ENCODE measurements at places on chromosomes 6 and 20.

GRCh38 chr6:56259234-56260077, 12.1 kb upstream of the COL21A1 start:
- DNase-seq: no peak

GRCh38 chr6:87553159-87553765, 36.5 kb downstream of the RARS2 start:
- DNase-seq: no peak

DNA sequence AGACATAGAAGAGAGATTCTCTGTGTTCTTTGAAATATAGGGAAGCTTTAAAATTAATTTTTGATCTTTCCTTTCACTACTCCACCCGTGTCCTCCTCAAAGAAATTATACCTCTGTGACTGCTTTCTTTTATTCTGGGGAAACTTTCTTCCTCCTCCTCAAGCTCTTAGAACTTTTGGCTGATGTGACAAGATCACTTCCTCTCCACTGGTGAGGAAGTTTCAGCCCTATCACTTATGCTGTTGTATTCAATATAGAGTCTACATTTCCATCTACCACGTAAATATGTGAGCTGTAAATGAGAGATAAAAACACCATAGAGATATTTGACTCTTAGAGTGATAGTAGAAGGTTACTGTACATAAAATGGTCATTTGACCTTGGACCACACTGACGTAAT, 141.9 kb upstream of the SASH1 start:
- no peak for DNase-seq

GRCh38 chr20:37185686-37186085, 6.3 kb upstream of the MROH8 start:
- no peak for DNase-seq

DNA sequence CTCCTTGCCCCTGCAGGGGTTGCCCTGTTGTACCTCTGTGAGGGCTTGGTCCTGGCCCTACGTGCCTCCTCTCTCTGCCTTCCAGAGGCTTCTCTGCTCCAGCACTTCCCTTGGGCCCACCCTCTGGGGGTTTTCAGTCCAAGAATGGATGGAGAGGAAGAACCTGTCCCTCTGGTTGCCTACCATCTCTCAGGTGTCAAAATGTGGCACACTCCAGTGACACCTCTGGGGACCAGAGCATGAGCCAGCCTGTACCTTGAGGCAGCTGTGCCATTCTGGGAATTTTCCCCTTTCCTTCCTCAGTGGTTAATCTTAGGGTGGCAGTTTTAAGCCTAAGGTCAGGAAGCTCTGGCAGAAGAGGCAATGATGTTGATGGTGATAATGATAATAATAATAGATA, 115.2 kb upstream of the ARMC2 start:
- DNase-seq: no peak

DNA sequence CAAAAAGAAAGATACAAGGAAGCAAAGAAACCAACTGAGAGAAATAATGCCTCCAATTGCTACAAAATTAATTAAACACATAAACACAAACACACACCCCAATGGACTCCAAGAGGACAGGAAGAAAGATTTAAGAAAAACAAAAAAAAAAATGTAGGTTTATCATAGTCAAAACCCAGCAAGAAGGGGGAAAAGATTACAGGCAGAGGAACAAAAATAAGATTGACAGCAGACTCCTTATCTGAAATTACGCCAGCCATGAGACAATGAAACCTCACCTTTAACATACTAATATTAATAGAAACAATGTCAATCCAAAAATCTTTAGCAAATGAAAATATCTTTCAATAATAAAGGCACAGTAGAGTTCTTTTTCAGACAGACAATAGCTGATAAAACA, 155.8 kb downstream of the RNGTT start:
- no peak for DNase-seq

GRCh38 chr20:3590164-3590563, 73.0 kb downstream of the GFRA4 start:
- no peak for DNase-seq

GRCh38 chr6:128479048-128479666, 41.2 kb downstream of the PTPRK start:
- DNase-seq: no peak

GRCh38 chr6:115363379-115363778, 697.3 kb downstream of the FRK start:
- no peak for DNase-seq

DNA sequence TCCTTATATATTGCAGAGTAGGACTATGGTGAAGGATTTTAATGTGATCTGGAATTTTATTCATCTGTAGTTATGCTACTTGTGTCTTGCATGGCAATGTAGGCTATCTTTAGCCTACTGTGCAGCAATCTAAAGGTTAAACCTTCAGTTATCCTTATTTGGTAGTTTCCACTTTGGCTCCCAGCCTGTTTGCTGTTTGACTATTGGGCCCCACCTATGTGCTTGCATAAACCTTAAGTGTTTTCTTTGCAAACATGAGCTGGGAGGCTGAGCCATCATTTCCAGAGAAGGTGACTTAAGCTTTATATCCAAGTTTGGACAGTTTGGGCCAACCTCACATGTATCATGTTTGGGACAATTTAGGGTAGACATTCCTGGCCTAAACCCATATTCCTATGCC, 537.5 kb downstream of the BTBD3 start:
- no peak for DNase-seq

DNA sequence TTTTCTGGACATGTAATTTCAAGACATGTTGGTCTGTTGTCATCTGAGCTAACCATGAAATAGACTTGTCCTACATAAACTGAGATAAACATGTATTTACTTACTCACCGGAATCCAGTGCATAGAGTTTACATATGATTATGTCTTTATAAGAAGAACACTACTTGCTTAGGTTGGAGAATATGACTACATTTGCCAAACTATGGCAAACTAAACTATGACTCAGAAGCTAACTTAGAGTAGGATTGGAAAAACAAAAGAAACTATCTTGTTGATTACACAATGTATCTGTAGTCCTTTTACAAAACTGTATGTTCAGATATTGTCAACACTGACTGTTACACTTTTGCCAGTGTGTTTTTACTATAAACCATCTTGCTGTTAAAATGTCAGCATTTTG, 113.3 kb downstream of the CRYBG1 start:
- no peak for DNase-seq

- DNase-seq: no peak
Measured at GRCh38 chr20:4038676-4039370, 23.5 kb upstream of the RNF24 start.

GRCh38 chr20:37990571-37991151, 42.6 kb downstream of the TTI1 start:
- DNase-seq: no peak

- no peak for DNase-seq
Measured at GRCh38 chr6:3698021-3698420, 53.5 kb downstream of the PXDC1 start.

GRCh38 chr6:70414813-70415212, 1.5 kb downstream of the FAM135A start:
- no peak for DNase-seq

- DNase-seq: no peak
Measured at GRCh38 chr6:105851113-105851580, 235.0 kb upstream of the PRDM1 start.

GRCh38 chr20:54611708-54612412, 136.5 kb downstream of the DOK5 start:
- no peak for DNase-seq

GRCh38 chr6:150537491-150537890, 62.2 kb upstream of the PLEKHG1 start:
- DNase-seq: no peak

- DNase-seq: no peak
Measured at GRCh38 chr6:53342217-53342616, 6.5 kb downstream of the ELOVL5 start.

GRCh38 chr6:159110013-159110412, 59.2 kb upstream of the FNDC1 start:
- DNase-seq: no peak

DNA sequence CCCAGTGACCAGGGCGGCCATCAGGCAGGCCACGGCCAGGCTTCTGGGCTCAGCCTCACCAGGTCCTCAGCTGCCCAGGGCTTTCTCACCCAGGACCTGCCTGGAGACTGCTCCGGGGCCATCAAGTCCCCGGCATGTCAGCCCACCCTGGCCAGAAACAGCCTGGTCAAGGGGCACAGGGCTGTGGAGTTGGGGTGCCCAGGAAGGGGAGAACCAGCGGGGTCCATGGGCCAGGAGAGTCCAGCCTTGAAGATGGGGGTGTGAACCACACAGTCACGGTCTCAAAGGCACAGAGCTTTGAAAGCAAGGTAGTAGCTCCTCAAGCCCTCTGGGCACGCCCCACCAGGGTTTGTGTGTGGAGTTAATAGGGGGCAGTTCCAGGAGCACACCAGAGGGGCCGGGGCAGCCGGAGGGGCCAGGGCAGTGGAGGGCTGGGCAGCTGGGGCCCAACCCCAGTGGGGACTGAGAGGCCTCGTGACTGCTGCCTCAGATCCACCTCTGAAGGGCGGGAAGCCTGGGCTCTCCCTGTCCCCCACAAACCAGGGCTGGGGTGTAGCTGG, 48.0 kb upstream of the BHLHE23 start:
- DNase-seq: no peak

DNA sequence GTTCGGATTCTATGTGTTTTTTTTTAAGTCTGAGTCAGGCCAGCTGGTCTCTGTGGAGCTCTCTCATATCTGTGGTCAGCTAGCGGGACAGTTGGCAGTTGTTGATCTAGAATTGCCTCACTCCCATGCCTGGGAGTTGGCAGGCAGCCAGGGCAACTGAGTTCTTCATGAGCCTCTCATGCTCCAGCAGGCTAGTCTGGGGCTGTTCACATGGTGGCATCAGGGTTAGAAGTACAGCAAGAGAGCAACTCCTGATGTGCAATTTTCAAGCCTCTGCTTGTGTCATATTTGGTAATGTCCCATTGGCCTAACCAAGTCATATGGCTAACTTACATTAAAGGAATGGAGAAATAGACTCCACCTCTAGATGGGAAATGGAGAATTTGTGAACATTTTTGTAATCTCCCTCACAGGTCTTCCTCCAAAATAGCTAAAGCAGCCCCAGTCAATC, 6.7 kb upstream of the IFT52 start:
- peak; percentile 61 for DNase-seq

- no peak for DNase-seq
Measured at GRCh38 chr6:89295981-89296380, 19.1 kb downstream of the GABRR2 start.

DNA sequence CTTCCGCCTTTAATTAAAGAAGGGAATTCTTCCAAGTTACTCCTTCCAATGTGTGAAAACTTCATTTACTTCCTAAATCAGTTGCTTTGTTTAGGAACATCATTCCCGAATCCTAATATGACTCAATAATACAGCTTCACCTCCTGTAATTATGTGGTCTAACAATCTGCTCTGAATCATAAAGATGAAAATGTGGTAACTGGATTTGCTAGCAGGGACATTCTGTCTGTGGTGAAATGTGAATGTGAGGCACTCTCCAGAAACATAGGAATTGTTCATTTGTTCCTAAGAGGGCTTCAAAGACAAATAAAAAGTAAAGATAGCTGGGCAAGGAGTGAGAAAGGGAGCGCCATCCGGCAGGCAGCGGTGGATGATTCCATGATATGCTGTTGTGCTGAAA, 678.1 kb downstream of the KIF16B start:
- DNase-seq: no peak

- DNase-seq: no peak
Measured at GRCh38 chr6:35139924-35140638, 1.1 kb downstream of the TCP11 start.

DNA sequence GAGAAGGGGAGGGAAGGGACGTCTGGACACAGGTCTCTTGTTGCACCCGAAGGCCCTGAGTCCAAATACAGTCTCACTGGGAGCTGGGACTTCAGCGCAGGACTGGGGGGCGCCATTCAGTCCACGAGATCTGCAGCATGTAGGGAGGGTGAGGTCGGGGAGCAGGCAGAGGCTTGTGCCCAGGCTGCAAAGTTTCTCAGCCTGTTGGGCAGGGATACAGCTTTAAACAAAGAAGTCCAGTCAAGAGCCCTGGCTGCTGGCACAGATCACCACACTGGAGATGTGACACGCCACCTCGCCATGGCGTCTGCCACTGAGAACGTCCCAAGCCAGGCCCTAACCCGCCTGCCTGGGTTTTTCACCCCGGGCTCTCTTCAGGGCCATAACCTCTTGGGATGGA, 256.6 kb downstream of the DLL1 start:
- DNase-seq: no peak

DNA sequence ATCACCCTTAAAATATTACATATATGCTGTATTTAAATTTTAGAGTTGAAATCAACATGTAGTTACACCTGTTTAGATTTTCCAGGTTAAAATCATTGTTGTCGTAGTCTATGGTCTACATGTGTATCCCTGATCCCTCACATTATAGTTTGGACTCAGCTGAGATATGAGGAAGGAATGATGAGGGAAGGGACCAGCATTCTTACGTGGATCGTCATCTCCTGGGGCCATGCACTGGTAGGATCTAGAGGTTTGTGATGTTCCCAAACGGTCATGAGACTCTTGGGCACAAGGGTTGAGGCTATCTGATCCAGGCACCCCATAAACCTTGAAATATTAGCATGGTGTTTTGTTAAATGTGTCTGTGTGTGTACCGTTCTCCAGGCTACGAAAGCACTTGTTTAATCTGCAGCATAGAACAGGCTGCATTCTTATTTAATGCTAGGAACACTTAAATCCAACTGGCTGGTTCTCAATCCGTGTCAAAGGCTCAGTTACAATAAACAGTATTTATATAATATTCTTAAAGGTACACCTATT, 55.4 kb downstream of the IPCEF1 start:
- no peak for DNase-seq

GRCh38 chr6:91240878-91241603, 654.2 kb upstream of the MAP3K7 start:
- no peak for DNase-seq

DNA sequence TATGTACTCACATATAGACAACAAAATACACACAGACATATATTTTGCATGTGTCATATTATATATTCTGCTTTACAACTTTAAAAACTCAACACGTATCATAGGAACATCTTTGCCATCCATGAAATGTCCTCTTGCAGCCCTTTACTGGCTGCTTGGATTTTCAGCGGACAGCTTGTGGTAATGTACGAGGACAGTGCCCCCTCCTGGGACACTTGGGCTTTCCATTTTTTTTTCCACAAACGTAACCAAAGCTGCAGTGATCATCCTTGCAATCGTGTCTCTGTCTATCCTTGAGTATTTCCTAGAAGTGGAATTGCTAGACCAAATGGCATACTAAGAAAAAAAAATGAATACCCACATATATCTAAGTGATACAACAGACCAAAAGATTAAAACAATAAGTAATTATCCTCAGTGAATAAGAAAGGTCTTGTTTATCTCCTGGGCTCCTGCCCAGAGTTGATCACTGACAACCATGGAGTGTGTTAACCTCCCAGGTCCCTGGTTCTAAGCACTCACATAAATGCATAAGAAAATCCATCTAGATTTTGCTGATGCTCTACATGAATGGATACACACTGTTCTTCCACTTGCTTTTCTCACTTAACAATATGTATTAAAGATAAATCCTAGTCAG, 18.1 kb downstream of the BPI start:
- no peak for DNase-seq

GRCh38 chr6:1595271-1596087, 14.2 kb upstream of the FOXC1 start:
- no peak for DNase-seq

Measured in omental fat pad (tissue), 4 donors.